ENCODE measurements at places on chromosomes 4 and X.
A peak's percentile ranks its signal among the peaks of the same experiment; 100 is the strongest.

GRCh38 chr4:126777649-126778048 lies 855.1 kb upstream of the INTU start:
- no peak for DNase-seq

DNA sequence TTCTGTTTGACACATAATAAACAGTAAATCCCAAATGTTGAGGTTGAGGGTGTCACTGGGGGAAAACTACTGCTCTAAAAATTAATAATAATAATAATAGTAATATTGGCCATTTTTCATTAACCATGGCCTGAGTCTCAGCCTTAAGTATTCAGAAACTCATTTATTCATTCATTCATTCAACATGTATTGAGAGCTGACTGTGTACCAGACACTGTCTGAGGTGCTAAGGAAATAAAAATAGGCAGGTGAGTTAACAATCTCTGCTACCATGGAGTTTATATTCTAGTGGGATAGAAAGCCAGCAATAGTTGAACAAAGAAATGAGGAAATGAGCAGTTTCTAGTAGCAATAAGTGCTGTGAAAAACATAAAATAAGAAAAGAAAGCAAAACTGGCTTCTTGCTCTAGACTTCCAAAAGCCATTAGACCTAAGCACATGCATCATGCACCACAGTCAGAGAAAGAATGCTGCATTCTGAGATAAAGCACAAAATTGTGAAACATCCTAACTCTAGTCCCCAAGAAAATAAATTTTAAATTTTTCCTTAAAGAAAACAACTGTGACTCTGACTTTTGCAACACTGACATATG lies 278.7 kb downstream of the RCHY1 start:
- no peak for DNase-seq

- DNase-seq: no peak
Measured at GRCh38 chr4:84673475-84674240, 90.7 kb downstream of the CDS1 start.

- DNase-seq: peak; percentile 42
Measured at GRCh38 chr4:152117933-152118507, 357.2 kb upstream of the GATB start.

DNA sequence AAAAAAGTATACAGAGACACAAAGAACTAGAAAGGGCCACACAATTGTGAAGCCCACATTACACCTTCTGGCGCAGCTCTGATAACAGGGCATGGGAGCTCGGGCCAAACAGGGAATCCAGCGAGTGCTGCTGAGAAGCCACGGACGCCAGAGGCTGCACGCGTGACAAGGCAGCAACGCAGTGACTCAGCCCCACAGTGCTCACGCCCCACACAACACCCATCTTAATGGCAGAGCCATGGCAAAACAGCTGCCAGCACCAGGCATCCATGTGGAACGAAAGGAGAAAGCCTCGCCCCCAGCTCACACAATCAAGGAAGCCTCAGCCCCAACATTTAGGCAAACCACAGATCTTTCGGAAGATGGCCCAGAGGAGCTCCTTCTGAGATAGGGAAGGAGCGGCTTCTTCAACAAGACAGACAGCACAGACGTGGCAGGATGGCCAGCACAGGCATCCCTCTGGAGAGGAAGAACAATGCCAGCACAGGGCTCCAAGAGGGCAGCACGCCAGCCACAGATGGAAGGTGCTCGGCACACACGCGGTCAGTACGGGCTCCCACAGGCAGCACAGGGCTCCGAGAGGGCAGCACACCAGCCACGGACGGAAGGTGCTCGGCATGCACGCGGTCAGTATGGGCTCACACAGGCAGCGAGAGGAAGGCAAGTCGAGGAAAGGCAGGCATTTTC lies 33.1 kb downstream of the GAK start:
- DNase-seq: no peak
